ENCODE measurements at places on chromosomes 3 and 15.
A peak's percentile ranks its signal among the peaks of the same experiment; 100 is the strongest.

GRCh38 chr3:36591959-36592358 lies 172.4 kb downstream of the DCLK3 start:
- no peak for DNase-seq

DNA sequence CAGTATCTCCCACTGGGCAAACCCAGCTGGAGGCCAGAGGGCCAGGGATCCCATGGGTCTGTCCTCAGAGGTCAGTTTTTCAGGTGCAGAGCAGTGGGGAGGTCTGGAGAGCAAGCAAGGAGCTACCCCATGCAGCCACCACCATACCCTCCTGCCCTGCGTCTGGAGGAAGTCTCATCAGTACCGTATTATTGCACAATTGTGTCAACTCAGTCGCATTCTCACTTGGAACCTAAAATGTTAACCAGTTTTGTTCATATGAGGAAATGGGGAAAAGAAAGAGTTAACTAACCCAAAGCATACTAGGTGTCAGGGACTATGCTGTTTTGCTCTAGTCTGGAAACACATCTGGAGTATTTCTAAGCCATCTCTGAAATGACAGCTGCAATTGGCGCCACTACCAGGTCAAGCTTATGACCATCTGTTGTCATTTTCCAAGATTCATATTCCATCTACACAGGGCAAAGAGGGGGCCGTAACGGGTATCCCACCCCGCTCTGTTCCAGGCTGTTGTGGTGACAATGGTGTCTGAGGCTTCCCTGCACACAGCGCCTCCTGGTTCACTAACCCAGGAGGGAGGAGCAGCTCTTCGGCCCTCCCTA lies 16.9 kb upstream of the APBA2 start:
- no peak for DNase-seq

GRCh38 chr3:32910954-32911353 lies 40.5 kb upstream of the CCR4 start:
- no peak for DNase-seq

- DNase-seq = no peak
Measured at GRCh38 chr3:162865466-162865865, 1368.9 kb downstream of the OTOL1 start.

- peak; percentile 38 for DNase-seq
Measured at GRCh38 chr3:20039765-20040547, at the start of gene KAT2B. Gene KAT2B (plus strand): TSS chr3:20040446. CDS start chr3:20040478, 32 bp downstream.

- no peak for DNase-seq
Measured at GRCh38 chr15:100340721-100341238, 995 bp downstream of the ADAMTS17 start.

DNA sequence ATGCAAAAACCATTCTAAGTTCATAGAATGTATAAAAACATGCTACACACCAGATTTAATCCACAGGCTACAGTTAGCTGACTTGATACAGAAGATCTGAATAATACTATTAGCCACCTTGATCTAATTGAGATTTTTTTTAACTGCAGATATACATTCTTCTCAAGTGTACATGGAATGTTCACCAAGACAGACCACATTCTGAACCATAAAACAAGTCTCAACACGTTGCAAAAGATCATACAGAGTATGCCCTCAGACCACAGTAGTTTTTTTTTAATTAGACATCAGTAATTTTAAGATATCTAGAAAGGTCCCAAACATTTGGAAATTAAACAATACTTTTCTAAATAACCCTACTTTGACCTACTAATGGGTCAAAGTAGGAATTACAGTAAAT lies 83.3 kb downstream of the FGF7 start:
- no peak for DNase-seq

Data from NCI-H510A treated with DMSO at 0.1 percent for 48 hours (cell line).